ENCODE measurements at places on chromosomes 5 and 9.

DNA sequence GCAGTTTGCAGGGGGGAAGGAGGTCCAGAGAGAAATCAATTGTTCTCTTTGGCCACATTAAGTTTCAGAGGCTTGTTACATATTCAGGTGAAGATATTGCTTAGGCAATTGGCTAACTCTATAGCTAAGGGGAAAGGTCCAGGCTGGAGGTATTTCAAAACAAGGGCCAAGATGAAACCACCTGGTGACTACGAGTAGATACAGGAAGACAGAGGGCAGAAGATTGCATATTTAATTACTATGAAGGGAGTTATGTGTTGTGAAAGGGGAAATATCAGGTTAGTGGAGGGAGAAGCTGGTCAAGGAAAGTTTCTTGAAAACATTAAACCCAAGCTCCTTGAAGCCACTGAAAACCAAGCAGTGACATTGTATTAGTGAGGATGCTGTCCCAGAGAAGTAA is 1.9 kb upstream of the RAD23B start:
- DNase-seq: no peak

- no peak for DNase-seq
Measured at GRCh38 chr9:35736201-35736633, 3.8 kb downstream of the CREB3 start.

DNA sequence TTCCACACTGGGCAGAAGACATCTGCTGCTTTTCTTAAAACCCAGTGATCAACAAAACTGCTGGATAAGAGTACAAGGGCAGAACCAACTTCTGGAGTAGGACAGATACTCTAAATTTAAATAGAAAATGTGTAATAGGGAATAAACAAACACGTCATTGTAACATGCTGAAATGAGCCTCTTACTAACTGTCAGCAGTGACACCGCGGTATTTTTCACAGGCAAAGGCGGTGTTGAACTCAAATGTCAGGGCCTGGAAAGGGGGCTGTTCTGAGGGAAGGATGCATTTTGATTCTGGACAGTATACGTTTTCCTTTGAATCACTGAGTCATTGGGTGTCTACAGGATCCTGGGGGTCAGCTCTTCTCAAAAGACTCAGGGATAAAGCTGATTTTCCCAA is 73.5 kb downstream of the OTULIN start:
- DNase-seq: no peak

- no peak for DNase-seq
Measured at GRCh38 chr5:126433701-126434100, 10.5 kb downstream of the GRAMD2B start.

- DNase-seq: no peak
Measured at GRCh38 chr5:38297830-38298608, 39.7 kb downstream of the EGFLAM start.

GRCh38 chr9:11758016-11758415 is 935.2 kb upstream of the TYRP1 start:
- DNase-seq: no peak

DNA sequence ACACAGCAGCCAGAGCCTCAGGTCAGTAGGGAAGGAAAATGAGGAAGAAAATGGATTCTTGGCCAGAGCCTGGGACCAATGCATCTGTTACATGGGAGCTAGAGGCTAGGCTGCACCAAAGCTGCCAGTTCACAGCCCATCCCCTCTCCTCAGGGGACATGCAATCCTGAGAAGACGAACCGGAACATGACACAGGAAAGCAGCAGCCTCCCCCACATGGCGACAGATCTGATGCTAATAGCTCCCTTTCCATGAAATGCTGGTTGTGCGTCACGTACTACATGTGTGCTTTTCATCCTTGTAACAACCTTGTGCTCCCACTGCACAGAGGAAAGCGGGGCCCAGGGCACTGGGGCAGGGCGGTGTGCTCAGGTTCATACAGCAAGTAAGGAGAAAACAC is 67.5 kb downstream of the PRRT1B start:
- no peak for DNase-seq

- no peak for DNase-seq
Measured at GRCh38 chr9:135480940-135481310, 1.3 kb downstream of the PPP1R26 start.

GRCh38 chr5:96823900-96824380 is 16.2 kb upstream of the ERAP1 start:
- DNase-seq: no peak

DNA sequence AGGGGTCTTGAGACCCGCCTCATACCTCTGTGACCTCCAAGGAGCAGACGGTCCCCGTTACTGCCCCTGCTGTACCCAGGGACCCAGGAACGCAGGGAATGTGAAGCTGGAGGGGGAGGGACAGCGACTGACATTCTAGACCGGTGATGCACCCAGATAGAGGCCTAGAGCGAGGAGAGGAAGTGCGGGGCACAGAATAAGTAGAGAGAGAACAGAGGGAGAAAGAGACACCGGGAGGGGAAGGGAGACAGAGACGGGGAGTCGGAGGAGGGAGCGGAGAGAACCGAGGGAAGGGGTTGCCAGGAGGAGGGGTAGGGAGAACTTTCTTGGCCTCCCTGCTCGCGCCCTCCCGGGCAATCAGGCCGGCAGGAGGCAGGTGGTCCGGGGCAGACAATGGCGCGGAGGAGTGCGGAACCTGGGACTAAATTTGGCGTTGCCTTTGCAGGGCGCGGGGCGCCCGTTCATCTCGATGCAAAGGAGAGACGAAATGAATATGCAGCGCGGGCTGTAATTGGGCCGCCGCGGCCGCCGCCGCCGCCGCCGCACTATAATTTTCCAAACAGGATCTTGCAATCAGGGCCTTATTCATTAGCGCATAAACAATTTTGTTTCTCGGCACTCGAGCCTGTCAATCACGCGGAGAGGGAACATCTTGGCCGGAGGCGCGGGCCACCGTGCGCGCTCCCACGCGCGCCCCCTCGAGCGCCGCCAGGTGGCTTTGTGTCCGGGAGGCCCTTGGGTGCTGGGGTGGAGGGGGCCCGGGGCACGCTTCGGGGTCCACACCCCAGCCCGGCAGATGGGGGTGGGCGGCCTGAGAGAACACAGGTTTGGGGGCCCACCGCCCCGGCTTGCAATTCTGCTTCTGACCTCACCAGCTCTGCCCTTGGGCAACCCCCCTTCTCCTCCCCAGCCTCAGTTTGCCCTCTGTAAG is 33.0 kb downstream of the NDUFA8 start:
- DNase-seq: no peak

DNA sequence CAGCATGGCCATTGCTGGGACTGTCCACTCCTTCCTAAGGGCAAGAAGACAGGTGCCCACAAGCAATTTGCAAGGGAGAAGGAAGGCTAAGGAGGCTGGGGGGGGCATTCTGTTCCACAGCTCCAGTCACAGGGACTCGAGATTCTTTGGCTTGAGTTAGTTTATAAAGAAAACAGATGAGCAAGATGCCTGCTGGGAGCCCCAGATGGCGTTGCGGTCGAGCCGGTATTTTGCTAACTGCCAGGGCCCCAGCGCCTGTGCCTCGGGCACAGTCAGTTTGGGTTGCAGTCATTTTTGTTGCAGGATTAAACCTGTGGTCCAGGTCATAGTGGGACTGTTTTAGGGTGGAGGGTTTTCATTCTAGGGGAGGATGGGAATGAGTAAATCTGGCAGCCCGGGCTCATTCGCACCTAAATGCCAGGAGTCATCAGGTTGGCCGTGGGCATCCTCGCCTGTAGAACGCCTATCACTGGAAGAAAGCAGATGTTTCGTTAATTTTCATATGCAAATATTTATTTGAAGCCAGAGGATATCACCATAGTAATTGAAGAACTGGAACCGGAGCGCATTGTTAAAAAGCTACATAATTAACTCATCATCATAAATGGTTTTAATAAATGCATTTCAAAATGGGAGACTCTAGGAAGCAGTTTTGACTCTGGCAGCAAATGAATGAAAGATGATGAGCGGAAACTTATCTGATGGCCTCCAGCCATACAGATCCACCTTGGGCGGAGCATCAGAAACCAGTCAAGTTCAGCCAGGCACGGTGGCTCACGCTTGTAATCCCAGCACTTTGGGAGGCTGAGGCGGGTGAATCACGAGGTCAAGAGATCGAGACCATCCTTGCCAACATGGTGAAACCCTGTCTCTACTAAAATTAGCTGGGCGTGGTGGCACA is 87.1 kb upstream of the FCN2 start:
- no peak for DNase-seq

DNA sequence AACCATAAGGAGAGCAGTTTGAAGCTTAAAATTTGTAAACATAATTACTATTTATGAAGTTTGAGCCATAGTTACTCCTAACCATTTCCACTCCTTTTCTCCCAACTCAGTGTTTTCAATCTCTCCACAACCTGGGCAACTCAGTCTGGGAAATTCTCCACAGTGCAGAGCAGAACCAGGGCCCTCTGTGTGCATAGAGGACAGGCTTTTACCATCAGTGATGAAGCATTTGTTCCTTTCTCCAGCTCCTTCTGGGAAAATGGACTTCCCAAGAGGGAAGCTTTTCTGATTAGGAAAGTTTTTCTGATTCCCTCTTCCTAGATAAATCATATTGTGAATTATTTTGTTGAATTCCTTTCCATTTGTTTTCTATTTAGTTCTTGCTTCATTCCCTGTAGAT is 132.3 kb upstream of the MPDZ start:
- DNase-seq: no peak

DNA sequence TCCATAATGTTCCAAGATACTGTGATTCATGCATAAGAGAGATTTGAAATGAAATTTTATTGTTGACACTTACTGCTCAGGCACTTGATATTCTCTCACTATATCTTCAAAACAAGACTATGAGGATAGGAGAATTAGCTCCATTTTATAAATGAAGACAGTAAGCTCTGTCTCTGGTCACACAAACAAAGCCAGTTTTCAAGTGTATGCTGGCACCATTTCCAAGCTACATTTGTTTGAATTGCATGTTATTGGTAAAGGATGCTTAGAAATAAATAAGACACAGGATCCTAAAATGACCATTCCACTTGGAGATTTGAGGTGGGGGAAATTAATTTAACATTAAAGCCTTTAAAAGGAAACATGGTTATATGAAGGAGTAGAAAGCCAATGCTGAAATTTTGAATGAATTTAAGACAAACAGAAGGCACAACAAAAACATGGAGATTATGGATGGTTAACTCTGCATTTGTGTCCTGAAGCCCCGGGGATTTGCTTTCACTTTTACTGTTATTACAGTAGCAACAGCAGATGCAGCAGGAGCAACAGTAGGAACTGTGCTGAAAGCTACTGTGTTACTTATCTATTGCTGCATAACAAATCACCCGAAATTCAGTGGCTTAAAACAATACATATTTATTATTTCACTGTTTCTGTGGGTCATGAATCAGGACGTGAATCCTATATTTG is 79.7 kb upstream of the ASTN2 start:
- DNase-seq: peak; percentile 7

DNA sequence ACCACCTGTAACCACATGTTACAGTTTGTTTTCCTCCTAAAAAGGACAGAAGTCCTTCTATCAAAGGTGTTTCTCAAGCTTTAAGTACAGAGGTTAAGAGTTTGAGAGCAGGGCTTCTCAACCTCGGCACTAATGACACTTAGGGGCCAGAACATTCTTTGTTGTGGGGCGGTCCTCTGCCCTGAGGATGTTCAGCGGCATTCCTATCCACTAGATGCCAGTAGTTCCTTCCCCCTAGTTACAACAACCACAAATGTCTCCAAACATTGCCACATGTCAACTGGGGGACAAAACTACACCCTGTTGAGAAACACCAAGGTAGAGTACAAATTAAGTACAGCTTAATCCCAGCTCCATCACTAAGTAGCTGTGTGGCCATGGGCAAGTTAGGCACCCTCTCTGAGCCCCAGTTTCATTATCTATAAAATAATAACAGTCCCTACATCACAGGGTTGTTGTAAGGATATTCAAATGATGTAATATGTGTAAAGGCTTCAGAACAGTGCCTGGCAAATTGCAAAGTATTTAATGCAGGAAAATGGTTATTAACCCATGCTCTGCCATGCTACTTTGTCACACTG is 44.6 kb downstream of the PIP5K1B start:
- DNase-seq: no peak

DNA sequence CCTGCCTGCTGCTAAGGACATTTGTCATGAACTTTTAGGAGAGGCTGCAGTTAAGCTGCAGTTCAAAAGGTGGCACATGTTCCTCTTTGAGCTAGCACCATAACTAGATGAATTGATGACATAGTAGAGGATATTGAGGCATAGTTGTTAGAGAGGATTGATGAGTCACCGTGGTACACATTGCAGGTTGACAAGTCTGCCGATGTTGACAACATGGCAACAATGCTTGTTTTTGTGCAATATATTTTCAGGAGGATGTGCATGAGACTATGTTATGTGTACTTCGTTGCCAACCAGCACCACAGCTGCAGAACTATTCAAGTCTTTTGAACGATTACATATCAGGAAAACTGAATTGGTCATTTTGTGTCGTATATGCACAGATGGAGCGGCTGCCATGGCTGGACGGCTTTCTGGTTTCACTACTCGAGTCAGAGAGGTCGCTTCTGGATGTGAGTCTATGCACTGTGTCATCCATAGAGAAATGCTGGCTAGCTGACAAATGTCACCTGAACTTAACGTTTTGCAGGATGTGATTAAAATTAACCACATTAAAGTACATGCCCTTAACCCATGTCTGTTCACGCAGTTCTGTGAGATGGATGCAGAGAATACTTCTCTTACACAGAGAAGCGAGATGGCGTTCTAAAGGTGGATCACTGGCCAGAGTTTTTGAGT is 24.2 kb downstream of the ANP32B start:
- no peak for DNase-seq

GRCh38 chr5:154211641-154212390 is 21.3 kb downstream of the GALNT10 start:
- no peak for DNase-seq

DNA sequence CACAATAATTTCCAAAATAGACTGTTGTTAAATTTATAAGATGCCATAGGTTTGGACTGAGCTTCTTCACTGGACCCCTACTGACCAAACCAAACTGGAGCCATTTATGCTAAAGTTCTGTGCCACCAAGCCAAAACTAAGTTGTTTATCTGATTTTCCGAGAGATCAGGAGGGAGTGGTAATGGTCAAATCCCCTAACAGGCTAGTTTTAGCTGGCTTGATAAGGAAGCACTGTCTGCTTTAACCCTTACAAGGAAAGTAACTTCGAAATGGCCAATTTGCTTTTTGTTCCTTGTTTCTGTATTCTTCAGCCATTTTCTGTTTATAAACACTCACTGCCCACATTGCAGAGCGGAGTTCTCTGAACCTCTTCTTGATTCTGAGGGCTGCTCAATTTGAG is 246.8 kb upstream of the TUT7 start:
- DNase-seq: no peak

- peak; percentile 53 for DNase-seq
Measured at GRCh38 chr9:14322211-14323082, 8.5 kb upstream of the NFIB start.

GRCh38 chr9:135165756-135166519 is 78.5 kb downstream of the OLFM1 start:
- no peak for DNase-seq

GRCh38 chr9:75087289-75087823 is 599 bp downstream of the NMRK1 start:
- DNase-seq: no peak

- DNase-seq: no peak
Measured at GRCh38 chr5:173163219-173163618, 18.9 kb downstream of the BNIP1 start.
